ENCODE measurements at places on chromosomes 2 and 18.

DNA sequence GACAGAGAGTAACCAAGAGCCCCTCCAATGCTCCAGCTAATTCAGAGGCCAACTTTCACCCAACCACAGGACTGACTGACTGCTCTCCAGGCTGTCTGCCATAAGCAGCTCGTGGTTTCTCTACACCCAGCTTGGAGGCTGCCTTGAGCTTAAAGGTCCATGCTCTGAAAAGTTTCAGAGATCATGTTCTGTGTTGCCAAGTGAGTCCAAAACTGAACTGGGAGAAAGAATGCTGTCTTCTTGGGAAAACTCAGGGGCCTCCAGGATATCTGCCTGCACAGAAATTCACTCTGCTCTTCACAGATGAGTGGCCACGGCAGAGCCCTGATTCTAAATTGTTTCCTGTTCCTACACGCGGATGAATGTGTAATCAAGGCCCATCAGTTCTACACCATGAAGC lies 51.1 kb downstream of the LPIN2 start:
- DNase-seq: no peak

GRCh38 chr2:27746325-27746724 lies 25.2 kb upstream of the MRPL33 start:
- no peak for DNase-seq

- no peak for DNase-seq
Observed at GRCh38 chr2:6310256-6311215, 555.2 kb downstream of the CMPK2 start.

GRCh38 chr2:141701618-141702017 lies 429.2 kb downstream of the LRP1B start:
- no peak for DNase-seq

GRCh38 chr2:67660871-67661270 lies 263.7 kb downstream of the ETAA1 start:
- DNase-seq: no peak

- no peak for DNase-seq
Observed at GRCh38 chr2:85248773-85249509, 78.8 kb downstream of the TGOLN2 start.

GRCh38 chr18:79611040-79611681 lies 68.4 kb upstream of the CTDP1 start:
- no peak for DNase-seq
